ENCODE measurements at places on chromosomes 7 and 10.

DNA sequence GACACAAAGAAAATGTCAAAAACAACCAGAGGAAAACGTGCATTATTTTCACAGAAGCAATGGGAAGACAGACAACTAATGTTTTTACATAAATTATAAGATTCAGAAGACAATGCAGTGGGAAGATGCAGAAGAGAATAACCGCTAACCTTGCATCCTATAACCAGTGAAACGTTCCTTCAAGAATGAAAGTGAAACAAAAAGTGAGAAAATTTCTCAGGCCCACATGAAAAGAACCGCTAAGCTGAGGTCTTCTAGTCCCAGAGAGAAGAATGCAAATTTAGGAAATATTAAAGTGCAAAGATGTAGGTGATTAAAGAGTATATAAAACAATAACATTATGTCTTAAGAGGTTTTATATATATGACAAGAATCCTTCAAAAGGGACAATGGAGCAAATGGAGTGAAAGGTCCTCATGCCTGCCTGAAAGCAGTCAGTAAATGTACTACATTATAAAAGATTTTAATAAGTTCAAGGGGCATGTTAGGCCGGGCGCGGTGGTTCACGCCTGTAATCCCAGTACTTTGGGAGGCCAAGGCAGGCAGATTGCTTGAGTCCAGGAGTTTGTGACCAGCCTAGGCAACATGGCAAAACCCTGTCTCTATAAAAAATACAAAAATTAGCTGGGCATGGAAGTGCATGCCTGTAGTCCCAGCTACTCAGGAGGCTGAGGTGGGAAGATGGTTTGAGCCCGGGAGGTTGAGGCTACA lies 43.1 kb upstream of the DDC start:
- no peak for DNase-seq

DNA sequence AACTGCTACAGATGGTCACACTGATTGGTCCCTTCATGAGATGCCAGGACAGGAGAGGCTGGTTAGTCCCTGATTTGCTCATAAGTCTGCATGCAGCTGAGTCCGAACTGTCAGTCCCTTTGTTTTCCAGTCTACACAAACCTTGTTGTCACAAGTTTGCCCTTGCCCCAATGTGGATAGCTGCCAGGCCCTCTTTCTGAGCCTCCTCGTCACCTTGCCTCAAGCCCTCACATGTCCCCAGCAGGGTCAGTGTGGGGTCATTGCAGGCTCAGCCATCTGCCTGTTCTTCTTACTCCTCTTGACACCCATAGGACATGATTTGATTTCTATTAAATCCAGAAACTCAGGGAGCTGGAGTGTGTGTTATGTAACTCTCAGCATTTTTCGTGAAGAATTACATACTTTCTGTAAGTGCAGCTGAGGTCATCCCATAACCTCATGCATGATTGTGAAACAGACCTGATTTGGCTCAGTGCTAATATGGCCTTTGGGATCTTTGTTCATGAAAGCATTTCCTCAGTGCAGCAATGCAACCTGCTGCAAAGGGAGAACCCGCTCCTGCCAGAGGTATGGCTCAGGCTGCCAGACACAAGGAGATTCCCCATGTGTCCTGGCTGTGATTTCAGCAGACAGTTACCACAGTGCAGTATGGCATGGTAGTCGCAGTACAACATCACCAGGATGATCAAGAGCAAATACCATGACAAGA lies 70.0 kb upstream of the ZMIZ2 start:
- no peak for DNase-seq

- no peak for DNase-seq
Observed at GRCh38 chr10:104457543-104457828, 103.9 kb downstream of the CFAP58 start.

GRCh38 chr10:76429368-76430060 lies 998.1 kb downstream of the LRMDA start:
- no peak for DNase-seq

DNA sequence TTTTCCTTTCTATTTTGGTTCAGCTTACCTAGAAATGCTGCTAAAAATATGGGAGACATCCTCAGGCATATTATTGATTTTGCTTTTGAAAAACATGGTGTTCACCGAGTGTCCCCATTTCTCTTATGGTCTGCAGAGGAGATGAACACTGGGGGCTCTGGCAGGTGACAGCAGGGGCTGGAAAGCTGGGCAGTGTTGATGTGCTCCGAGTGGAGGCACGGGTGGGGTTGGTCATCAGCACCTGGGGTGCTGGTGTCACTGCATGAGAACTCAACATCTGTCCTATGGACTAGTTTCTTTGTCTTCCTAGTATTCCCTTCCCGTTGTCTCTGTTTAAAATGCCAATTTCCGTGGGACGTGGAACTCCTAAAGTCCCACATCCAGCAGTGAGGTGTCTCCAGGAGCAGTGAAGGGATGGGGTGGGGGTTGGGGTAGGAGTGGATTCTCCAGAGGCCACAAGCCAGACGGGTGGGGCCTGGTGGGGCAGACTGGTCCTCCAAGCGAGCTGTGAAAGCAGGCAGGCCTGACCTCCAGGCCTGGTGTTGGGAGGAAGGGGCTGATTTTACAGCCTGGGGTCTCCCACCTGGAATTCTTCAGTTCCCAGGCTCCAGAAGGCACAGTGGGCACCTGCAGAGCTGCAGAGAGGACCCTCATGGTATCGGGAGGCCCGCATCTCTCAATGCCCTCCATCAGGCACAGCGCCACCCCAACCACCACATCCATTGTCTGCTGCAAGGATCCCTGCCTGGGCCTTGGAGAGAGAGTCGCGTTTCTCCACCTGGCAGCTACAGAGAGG lies 24.4 kb downstream of the ZNF775 start:
- no peak for DNase-seq

GRCh38 chr10:117000580-117000979 lies 4.4 kb downstream of the SHTN1 start:
- no peak for DNase-seq

- no peak for DNase-seq
Observed at GRCh38 chr10:104744052-104744451, 103.0 kb downstream of the SORCS3 start.

DNA sequence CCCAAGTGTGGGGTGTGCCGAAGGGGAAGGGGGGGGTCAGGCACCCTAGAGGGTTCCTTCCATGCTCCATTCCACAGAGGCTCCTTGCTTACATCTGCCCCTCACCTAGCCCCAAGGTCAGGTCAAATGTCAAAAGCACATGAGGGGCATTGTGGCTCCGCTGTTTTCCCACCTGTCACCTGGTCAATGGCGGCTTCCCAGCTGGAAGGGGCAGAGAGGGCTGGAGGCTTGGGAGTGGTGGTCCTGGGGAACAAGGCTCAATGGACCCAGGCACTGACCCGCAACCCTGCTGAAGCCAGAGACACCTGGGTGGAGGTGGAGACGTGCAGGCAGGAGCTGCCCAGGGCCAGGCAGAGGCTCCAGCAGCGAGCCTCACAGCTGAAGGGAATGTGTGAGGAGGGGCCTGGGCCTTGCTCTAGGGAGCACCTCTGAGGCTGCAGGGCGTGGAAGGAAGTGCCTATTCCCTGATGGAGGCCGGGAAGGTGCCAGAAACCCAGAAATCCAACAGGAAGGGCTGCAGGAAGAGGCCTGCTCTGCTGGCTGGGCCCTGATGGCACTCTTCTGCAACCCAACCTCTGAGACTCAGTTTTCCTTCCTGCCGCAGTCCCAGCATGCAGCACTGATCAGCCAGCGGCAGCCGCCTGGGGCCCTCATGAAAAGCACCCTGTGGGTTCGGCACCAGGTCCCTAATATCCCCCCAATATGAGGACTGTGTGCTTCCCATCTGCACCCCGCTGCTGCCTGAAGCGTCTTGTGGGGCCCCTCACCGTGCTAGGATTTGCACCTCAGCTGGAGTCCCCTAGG lies 16.0 kb downstream of the RASGEF1A start:
- DNase-seq = no peak

DNA sequence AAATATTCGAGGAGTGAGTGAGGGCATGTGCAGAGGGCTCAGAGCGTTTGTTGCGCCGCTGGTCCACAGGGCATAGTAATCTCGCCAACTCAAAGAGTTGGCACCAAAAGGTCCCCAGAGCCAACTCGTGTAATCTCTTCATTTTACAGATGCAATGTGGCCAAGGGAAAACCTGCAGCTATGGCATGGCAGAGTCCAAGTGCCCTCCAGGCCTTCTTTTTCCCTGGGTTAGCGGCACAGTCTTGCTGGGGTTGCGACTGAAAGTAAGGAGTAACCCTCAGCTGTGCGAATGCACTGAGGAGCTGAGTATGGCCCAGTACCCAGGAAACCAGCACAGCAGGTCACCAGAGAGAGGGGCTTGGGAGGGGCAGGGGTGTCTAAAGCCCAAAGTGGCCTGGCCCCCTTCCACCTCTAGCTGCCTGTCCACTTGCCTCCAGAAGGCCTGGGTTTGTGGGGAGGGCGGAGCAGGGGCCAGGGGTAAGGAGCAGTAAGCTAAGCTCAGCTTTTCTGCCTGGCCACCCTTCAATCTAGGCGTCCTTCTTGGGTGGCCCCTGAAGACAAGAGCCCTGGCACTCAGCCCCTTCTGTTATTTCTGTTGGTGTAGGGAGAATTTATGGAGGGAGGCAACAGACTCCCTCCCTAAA lies 3.3 kb upstream of the GAD2 start:
- DNase-seq = no peak

DNA sequence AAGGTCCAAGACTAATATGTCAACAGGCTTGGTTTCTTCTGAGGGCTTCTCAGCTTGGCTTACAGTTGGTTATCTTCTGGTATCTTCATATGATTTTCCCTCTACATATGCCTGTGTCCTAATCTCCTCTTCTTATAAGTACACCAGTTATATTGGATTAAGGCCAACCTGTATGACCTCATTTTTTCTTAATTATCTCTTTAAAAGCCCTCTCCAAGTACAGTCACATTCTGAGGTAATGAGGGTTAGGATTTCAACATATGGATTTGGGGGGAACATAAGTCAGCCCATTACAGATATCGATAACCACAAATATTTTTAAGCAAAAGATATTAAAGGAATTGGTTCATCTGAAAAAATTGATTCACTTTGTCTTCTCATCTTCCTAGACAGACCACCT lies 49.2 kb downstream of the IQUB start:
- no peak for DNase-seq

DNA sequence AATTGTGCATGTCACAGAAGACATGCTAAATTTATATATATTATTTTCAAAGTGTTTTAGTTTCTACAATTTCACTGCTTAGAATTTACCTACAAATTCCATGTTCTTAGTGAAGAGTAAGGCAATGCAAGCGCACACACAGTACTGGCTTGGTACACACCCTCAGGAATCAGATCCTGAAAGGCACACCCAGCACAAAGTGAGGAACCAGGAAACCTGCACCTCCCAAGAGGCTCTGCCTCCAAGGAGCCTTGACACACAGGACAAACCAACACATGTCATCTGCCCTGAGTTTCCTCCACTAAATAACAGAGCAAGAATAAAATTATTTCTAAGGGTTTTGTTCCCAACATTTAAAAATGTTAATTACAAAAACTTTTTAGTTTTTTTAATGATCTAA lies 156.2 kb downstream of the PARD3 start:
- no peak for DNase-seq

GRCh38 chr10:11602919-11603523 lies 8.4 kb downstream of the USP6NL start:
- DNase-seq = no peak

DNA sequence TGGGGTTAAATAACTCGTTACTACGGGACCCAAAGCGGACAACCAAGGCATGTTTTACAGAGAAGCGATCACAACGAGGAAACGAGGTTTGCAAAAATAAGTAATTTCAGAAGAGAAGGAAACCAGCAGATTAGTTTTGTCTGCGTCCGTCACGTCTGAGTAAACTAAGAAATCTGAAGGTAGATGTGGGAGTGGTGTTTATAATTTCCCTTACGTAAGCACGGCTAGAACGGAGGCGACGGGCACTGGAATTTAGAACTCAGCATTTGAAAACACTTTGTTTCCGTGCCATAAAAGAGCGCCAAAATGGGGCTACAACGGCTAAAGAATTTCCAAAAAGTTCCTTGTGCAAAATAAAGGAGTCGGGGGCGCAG lies 718 bp upstream of the UMAD1 start:
- peak; percentile 33 for DNase-seq

DNA sequence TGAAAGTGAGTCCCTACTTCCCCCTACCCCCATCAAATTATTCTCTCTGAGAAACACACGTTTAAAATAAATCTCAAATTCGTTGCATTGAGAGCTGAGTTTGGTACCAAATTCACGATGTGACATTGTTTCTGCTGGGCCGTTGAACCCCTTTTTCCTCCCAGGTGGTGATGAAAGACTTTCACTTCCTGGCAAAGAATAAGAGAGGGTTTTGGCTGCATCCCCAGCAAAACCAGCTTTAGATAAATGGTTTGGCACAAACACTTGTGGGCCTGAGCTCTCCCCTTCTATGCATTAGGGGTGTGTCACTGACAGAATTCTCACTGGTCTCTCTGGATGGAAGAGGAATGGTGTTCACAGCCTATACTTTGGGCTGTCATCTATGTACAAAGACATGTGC lies 8.8 kb upstream of the DNTT start:
- DNase-seq = no peak

DNA sequence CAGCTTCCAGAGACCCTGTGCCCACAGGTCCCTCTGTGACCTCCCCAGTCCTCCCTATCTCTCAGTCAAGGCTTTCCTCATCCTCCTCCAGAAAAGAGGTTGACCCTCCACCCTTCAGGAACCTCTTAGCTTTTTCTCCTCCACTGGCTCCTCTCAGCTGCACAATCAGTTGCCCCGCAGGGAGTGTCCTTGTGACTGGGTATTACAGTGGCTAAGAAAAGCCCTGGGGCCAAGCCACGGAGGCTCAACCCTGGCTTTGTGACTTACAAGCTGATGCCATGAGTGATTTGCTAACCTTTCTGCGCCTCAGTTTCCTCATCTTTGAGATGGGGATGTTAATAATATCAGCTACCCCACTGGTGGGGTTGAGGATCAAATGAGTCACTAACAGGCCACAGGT lies 66.4 kb upstream of the ZMIZ1 start:
- no peak for DNase-seq

DNA sequence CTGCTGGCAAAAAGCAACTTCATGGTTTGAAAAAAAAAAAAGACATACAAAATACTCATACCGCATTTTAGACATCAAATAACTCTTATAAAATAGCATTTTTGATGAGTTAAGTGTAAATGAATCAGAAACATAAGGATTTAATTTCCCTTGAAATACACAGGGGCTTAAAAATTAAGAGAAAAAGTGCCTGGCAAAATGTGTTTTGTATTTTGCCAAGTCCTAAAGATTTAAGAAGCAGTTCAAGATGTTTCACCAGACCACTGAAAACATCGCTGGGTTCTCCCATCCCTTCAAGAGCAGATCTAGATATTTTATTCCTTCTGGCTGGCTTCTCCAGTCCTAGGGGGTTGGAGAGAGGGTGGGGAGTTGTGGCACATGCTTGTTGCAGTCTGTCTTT lies 396.4 kb downstream of the INHBA start:
- DNase-seq = no peak

DNA sequence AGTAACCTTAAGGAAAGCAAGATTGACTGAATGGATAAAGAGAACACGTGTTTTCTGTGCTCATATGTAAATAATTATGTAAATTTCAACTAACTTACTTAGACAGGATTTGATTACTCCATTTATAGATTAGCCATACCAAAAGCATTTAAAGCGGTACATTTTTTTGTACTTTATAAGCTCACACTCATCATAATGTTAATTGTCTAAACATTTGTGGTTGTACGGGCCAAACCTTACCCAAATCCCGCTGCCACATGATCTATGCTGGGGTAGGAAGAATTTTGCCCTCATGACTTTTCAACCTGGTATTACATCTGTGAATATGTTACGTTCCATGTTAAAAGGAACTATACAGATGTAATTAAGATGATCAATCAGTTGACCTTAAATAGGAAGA lies 29.1 kb downstream of the MKX start:
- no peak for DNase-seq

- DNase-seq = no peak
Observed at GRCh38 chr7:50362142-50362541, 57.6 kb downstream of the IKZF1 start.

- DNase-seq = no peak
Observed at GRCh38 chr7:156665101-156665500, 24.5 kb downstream of the RNF32 start.

Measured in stimulated activated CD4-positive, alpha-beta T cell treated with anti-CD3 and anti-CD28 coated beads, TNF-alpha, amount 100 ng/mL, for 1 hour (primary cell).